ENCODE measurements at places on chromosomes 6 and 20.

DNA sequence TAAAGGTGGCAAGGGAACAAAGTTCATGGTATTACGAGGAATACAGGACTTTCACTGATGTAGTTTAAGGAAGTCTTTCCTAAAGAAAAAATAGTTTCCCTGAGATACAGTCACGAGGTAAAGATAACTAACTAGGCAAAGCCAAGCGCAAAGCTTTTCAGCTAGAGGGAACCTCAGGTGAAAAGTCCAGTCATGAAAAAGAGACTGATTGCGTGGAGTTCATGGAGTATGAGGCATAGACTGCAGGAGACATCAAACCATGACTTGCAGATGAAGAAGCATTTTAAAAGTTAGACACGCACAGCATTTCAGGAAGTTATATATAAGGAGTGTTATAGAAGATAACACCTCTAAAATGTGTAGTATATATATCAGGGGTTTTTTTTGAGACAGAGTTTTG, 205.6 kb upstream of the ZNF184 start:
- DNase-seq = no peak

DNA sequence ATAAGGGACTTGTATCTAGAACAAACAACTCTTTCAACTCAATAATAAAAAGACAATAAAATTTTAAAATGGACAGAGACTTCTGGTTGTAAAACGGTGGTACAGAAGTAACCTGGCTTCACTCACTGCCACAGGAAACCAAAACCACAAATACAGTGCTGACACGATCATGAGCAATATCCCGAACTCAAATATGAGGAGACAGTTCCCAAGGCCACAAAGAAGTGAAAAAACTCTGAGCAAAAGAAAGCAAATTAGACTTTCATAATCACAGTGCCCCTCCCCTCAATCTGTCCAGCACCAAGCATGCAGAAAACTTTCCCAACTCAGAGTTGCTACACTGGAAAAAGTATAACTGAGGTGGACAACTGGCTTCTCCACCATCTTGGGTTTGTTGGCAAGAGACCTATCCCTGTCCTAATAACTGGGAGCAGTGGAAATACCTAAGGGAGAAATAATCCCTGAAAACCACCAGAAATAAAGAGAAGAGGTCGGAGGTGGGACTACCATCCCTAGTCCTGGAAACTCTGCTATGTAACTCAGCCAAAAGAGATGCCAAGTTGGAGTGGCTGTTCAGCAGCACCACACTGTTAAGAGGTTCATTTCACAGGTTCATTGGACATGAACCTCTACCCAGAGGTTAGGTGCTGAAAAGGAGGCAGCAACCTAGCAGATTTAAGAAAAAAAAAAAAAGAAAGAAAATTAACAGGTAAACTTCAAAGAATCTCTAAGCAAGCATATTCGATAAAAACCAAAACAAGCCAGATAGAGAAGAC, 55.5 kb downstream of the REV3L start:
- no peak for DNase-seq

DNA sequence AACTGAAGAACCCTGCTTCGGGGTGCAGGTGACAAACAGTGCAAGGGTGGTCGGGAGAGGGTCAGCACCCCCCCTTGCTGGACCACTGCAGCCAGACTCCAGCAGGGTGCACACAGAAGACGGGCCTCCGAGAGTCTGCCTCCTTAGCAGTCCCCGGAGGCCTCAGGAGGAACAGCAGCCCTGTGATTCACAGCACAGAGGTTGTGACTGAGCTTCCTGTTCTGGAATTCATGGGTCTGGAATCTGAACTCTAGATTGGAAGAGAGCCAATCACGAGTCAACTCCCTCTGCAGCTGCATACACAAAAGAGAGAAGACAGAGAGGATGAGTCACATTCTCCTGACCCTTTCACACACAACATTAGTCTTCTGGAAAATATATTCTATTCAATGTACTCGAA, 249.0 kb upstream of the OPRM1 start:
- DNase-seq = peak; percentile 31

DNA sequence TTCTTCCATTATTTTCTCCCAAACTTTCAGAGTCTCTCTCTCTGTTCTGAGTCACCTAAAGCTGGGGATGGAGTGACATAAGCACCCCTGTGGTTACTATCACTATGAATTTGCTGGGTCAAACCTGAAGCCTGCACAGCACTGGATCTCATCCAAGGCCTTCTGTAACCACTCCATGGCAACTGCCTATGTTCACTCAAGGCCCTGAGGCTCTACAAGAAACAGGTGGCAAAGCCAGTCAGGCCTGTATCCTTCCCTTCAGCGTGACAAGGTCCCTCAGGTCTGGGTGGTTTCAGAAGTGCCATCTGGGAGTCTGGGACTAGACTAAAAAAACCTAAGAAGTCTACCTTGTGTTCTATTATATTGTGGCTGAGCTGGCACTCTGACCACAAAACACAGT, 1278.8 kb upstream of the EYS start:
- peak; percentile 90 for DNase-seq

- DNase-seq = no peak
Observed at GRCh38 chr20:13092111-13092510, 83.3 kb downstream of the SPTLC3 start.

DNA sequence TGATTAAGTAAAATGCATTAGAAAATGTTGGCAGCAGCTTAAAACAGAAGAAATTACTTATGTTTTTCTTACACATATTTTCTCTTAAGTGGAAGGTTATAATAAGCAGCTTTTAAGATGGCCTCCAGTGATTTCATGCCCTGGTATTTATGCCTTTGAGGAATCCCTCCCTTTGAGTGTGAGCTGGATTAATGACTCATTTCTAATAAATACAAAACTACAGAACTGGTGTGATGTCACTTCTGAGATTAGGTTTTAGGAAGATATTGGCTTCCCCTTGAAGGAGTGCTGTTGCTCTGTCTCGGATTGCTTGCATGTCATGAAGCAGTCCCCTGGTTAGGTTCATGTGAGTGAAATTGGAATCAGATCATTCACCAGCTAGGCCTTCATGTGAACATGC, 143.2 kb upstream of the EPHA7 start:
- no peak for DNase-seq

GRCh38 chr6:42021847-42022754, 28.2 kb upstream of the TAF8 start:
- no peak for DNase-seq

DNA sequence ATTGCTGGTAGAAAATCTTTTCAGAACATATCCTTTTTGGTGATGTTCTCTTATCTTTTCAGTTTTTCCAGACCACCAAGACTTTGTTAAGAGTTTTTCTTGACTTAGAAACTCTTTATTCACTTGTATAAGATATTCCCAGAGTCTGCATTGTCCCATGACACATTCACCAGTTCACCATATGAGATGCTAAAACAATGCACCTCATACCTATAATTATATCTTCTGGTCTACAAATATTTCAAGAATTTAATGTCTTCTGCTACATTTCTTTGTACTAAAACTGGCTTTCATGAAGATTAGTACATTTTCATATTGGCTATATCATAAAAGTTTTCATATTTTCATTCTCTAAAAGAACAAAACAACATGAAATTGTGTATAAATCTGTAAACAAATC, 111.3 kb downstream of the ADGRG6 start:
- no peak for DNase-seq

DNA sequence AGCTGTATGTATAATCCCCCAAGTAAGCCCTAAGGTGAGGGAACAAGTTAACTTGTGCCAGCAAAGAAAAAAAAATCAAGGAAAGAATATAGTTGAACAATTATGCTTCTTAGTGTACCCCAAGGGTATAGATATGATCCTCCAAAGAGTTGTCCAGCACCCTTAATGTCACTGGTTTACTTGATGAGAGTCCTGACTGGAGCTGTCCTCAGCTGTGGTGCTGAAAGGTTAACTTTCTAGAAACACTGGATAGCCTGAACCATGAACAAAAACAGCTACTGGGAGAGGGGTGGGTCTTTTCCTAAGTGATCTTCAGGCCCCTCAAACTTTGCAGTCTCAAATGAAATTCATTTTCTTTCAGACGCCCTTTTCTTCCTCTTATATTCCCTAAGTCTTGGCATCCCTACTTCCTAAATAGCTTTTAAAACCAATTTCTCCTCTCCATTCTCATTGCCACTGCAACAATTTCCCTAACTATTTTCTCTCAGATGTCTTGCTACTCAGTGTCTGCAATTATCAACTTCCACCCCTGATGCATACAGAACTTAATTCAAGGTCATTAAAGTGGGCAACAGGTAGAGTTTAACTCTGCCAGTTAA, 83.5 kb upstream of the PROKR2 start:
- peak; percentile 67 for DNase-seq

DNA sequence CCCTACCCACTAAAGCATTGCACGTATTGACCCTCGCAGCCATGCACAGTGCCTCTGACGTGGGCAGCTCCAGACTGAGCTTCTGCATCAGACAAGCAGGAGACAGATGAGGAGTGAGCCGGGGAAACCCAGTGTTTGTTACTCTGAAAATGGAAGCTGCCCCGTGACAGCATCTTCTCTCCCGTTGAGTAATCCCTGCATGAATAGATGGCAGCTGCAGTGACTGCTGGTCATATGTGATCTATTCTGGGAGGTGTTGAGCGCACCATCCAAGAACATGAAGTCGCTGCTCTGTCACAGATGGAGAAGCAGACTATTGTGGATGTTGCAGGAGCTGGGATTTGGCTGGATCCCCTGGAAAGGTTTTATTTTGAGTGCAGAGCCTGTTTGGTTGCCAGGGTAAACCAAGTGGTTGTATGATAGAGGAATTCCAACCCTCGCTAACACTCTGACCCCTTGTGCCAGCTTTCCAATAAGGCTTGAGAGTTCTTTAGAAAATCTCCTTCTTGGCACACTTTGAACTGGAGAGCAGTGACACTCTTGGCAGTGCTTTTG, 242.2 kb downstream of the NRN1 start:
- no peak for DNase-seq

DNA sequence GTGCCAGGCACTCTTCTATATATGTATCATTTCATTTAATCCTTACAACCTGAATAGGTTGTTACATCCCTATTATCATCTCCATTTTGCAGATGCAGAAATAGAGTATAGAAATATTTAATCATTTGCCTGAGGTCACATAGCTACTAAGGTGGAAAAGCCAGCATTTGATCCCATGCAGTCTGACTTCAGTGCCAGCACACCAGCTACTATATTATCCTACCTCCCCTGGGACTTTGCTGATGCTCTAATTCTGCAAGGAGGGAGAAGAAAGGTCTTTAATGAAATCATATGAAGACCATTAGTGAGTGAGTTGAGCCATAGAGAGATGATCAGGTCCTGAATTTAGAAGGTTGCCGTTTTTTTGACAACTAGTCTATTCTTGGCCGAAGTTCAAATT, 53.7 kb downstream of the TOP1 start:
- DNase-seq = no peak

DNA sequence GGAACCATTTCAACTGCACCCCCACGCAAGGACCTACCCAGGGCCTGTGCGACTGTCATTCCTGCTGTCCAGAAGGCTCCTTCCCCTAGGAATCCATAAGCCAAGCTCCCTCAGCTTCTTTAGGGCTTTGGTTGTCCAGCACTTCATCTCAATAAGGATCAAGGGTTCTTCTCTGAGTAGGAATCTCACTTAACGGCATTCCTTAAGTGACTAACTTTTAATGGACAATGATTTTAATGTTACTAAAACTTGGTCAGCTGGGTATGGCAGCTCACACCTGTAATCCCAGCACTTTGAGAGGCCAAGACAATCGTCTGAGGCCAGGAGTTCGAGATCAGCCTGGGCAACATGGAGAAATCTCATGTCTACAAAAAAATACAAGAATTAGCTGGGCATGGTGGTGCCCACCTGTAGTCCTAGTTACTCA, 13.4 kb downstream of the UBE2V1 start:
- DNase-seq = no peak

DNA sequence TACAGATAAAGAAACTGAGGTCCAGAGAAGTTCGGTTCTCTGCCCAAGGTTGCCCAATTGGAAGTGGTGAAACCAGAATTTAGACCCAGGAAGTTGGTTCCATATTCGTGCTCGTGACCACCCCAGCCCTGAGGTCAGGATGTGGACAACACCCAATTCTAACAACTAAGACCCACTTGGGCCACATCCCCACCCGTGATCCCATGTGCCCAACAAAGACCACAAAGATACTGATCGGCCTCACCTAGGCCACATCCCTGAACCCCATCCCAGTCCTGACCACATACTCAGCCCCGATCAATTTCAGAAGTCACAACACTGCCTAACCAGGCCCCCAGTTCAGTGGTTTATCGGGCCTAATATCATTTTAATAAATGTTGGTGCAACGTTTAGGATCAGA, 138.4 kb downstream of the PREX1 start:
- DNase-seq = no peak

DNA sequence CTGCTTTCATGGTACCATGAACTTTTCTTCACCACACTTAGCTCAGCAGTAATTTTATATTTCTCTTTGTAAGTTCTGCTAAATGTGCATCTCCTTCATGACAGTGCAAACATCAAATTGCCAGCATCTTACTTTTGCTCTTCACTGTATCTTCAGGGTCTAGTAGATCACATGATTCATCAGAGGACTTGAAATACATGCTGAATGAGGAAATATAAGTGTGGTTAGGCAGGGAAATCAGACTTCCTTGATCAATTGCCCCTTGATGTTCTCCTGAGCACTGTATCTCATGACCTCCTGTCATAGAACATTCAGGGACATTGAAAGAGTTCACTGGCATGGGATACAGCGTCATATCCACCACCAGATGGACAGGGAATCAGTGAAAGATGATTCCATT, 25.3 kb upstream of the POLR1H start:
- no peak for DNase-seq

- DNase-seq = no peak
Observed at GRCh38 chr20:10555865-10556308, 117.9 kb downstream of the JAG1 start.

GRCh38 chr6:31502586-31502985, 4.6 kb downstream of the MICB start:
- no peak for DNase-seq

DNA sequence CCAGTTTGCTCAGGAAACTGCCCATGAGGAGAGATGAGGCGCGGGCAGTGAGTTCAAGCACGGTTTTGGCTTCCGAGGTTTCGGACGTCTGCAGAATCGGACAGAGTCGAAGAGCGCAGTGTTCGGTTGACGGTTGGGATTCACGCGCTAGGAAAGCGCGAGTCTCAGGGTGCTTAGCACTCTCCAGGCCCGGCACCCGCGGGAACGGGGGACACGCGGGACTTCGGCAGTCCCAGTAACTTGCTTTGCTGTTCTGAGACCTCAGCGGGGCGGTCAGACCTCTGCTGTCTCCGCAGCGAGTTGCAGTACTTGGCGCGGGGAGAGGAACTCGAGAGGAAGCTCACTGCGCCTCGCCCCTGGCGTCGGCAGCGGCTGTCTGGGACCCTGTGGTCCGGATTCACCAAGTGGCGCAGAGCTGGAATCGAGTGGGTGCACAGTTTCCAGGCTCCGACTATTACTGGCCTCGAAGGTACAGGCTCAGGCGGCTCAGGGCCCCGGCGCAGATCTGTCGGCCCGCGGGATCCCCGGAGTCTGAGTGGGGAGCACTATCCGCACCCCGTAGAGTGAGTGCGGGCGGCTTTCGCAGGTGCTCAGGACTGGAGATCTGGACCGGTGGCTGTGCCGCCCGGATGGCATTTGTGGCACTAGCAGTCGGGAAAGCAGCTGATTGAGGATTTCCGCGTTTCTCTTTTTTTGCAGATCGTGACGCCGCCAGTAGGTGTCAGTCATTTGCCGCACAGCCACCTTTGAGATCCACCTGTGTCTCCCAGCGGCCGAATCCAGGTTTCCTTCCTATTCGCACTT, at the start of gene POM121L2:
Gene POM121L2 (minus strand): TSS at position 128 of the 804 bp plus-strand sequence. CDS start 103 bp downstream, at position 25.
- peak; percentile 75 for DNase-seq

GRCh38 chr20:36483209-36483918, 58.0 kb upstream of the MYL9 start:
- no peak for DNase-seq

GRCh38 chr6:13504611-13505344, 17.4 kb upstream of the GFOD1 start:
- peak; percentile 20 for DNase-seq

GRCh38 chr20:59013959-59014608, 5.1 kb upstream of the TUBB1 start:
- DNase-seq = no peak
